Activated CD8-positive, alpha-beta memory T cell treated with anti-CD3 and anti-CD28 coated beads for 1 hour (primary cell): ENCODE measurements at places on chromosomes 1 and 21.

- DNase-seq = no peak
Measured at GRCh38 chr1:203628201-203629015, 1.8 kb downstream of the ATP2B4 start.

GRCh38 chr1:186463926-186464325 lies 3.0 kb upstream of the PDC start:
- no peak for DNase-seq

DNA sequence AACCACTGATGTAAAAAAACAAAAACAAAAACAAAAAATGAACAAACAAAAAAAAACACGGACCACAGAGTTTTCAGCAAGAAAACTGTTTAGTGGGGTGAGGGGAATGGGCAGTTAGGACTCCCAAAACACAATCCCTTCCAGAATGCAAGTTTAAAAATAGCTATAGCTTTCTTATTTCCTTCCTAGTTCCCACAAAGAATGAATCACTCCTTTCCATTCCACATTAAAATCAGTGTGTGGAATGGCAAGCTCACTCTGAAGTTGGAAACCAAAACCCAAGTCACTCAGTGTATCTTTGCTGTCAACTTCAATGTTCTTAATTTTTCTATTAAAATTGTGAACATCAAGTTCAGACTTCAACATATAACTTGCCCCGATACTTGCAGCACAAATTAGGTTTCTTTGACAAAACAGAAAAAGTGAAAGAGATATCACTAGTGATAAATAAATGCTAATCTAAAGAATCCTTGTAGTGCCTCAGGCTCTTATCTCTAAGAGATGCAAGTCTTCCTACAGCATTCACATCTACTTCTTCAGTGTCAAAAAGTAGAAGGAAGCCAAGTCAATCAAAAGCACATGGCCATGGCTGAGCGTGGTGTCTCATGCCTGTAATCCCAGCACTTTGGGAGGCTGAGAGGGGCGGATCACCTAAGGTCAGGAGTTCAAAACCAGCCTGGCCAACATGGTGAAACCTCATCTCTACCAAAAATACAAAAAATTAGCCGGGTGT lies 45.5 kb downstream of the TOR3A start:
- DNase-seq = no peak

DNA sequence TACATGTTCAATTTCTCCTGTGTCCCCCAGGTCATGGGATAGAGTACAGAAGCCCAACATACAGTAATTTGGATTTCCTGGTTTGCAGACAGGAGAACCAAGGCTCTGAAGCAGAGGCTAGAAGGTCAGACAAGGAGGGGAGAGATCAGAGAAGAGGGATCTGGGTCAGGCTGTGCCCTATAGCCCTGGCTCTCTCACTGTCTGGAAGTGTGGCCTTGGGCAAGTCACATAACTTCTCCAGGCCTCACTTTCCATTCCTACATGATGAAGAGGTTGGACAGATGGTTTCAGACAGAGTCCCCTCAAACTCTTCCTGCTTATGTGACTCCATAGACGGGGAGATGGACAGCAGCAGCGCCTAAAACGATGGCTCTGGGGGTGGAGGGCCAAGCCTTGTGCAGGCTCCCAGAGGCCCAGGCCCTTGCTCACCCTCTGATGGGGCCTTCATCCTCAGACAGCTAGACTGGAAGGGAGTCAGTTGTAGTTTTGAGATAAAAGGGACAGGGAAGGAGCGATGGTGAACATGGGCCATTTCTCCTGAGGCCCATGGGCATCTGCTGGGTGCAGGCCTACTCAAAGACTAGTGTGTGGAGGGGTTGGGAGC lies 2.9 kb downstream of the TRIM62 start:
- no peak for DNase-seq

- DNase-seq = no peak
Measured at GRCh38 chr1:209513226-209513625, 70.3 kb upstream of the CAMK1G start.

GRCh38 chr1:201641524-201642253 lies 102.8 kb downstream of the NAV1 start:
- DNase-seq = no peak

DNA sequence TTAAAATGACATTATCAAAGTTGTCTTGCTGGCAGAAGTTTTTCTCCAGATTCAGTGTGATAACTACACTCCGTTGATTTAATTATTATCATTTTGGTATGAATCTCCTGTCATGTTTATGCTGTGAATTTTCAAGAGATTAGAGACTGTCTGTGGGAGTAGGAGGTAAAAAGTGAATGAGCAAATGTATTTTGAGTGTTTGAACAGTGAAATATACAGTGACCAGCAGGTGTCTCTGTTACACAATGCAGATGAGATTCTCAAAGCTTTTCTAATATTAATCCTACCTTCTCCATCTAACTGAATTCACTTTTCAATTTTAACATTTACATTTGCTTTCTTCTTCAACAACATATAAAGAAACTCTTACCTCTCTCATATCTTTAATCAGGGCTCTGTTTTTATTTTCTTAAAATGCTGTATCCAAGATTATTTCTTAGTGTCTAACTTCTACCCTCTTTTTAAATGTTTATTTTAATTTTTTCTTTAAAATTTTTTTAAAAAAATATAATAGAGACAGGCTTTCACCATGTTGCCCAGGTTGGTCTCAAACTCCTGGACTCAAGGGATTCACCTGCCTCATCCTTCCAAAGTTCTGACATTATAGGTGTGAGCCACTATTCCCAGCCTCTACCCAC lies 20.9 kb upstream of the HSPA13 start:
- no peak for DNase-seq

- DNase-seq = no peak
Measured at GRCh38 chr21:44991538-44992483, 52.0 kb downstream of the SLX9 start.

DNA sequence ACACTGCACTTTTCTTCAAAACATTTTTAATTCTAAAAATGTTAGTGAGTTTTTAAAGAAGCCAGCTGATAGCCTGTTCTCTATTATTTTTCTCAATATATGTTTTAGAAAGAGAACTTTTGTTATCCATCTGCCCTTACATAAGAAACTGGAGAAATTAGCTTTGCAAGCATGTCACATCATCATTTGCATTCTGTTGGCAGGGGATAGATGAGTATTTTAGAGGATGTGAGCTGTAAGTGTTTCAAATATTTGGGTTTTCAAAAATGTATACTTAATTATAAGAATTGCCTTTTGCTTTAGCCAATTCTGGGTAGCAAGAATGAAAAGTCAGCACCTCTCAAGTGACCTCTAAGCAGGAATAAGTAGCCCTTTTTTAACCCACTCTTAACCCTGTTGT lies 7.4 kb downstream of the NFIA start:
- DNase-seq = no peak

- no peak for DNase-seq
Measured at GRCh38 chr1:222897527-222898190, 82.8 kb downstream of the DISP1 start.

- DNase-seq = no peak
Measured at GRCh38 chr1:234199476-234200127, 173.7 kb upstream of the COA6 start.

GRCh38 chr1:72140222-72140621 lies 142.1 kb downstream of the NEGR1 start:
- DNase-seq = no peak

DNA sequence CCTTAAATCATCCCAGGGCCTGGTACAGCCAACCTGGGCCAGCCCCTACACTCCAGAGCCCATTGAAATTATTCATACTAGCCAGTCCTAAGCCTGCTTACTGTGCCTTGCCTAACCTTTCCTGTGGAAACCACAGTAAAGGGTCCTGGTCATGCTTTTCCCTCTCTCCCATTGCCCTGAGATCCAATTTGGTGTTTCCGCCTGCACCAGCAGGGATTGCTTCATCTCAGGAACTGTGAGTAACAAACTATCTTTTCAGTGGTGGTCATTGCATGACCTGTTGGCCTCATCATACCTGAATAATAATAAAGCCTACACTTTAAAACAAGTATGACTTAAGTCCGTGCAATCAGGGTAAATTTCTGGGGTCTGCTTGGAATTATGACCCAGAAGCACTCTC lies 18.7 kb upstream of the GALNT2 start:
- DNase-seq = no peak
